ENCODE measurements at places on chromosomes 13 and 19.

DNA sequence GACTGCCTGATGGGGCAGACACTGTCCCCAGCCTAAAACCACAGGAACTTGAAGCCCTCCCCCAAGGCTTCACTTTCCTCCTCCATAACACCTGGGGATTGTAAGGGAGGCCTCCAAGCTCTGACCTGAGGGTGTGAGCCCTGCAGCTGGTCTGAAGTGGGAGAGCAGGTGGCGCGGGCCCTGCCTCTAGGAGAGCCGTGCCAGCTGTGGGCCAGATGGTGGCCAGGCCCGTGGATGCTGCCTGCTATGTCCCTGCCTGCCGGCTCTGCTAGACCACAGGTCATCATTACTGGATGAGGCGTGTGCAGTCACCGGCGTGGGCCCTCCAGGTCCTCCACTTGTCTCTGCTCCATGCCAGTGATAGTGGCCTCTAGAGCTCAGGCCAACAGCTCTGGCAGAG, 3.5 kb upstream of the KLHL26 start:
- no peak for DNase-seq

GRCh38 chr13:81762449-81762848, 1421.5 kb upstream of the SPRY2 start:
- DNase-seq, result no peak

DNA sequence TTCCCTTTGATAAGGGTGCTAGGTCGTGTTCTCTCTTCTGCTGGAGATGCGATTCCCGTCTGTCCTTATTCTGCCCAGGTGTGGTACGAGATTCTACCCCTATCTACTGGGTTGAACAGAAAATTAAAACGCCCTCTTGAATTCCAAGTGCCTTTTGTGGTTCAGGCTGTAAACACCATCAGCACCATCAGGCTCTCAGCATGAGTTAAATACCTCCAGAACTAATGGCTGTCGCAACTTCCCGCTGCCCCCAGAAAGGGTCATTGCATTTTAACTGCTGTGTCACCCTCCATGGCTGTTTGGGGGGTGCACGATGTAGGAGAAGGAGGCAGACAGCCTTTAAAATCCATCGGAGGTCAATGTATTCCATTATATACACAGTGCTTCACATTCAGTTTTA, 177.4 kb downstream of the OXGR1 start:
- no peak for DNase-seq

GRCh38 chr13:28586439-28587173, 72.3 kb upstream of the POMP start:
- DNase-seq, result no peak

DNA sequence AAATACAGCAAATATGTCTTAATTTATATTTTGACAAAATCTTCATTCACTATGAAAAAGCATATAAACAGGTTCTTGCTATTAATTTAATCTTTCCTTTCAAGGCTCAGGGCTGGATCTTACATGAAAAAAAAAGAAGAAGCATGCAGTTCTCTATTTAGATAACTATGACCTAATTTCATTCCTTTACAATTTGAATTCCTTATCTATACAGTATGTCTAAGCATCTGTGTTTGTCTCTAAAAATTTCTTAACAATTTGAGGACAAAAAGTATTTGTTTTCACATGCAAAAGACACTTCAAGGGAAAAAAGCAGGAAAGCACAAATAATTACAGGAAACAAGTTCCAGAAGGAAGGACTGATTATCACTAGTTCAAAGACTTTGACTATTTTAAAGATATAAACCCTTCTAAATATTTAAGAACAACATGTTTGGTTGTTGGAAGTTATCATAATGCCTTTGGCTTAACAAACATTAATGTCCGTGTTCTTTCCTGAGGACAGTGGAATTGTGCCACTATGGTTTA, 157.5 kb downstream of the TBC1D4 start:
- no peak for DNase-seq

DNA sequence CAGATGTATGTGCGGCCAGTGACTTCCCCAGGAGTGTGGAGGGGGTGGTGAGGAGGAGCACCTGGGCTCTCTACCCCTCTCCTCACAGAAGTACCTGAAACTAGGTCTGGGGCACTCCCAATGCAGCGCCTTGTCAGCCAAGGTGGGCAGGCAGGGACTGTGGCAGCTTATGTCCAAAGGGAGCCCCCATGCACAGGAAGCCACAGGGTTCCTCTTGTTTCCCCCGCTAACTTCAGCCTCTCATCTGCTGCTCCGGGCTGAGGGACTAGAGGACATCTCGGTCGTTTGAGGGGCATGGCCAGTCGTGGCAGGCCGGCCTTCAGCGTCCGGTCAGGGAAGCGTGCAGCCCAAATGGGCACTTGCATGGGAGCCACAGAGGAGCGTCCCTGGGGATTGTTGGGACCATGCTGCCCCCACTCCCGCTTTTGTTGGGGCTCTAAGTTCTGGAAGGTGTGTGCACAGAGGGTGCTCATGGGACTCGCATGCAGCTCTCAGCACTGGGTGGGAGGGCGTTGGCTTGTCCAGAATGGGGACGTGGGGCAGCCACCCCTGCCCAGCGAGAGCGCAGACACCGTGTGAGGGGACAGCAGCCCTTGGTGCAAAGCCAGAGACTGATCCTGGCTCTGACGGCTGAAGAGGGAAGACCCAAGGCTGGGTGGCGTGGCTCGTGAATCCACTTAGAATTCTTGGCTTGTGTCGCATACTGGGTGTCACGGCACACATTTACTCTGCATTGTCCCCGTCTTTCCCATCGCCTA, 16.6 kb upstream of the NPAS1 start:
- DNase-seq, result no peak

DNA sequence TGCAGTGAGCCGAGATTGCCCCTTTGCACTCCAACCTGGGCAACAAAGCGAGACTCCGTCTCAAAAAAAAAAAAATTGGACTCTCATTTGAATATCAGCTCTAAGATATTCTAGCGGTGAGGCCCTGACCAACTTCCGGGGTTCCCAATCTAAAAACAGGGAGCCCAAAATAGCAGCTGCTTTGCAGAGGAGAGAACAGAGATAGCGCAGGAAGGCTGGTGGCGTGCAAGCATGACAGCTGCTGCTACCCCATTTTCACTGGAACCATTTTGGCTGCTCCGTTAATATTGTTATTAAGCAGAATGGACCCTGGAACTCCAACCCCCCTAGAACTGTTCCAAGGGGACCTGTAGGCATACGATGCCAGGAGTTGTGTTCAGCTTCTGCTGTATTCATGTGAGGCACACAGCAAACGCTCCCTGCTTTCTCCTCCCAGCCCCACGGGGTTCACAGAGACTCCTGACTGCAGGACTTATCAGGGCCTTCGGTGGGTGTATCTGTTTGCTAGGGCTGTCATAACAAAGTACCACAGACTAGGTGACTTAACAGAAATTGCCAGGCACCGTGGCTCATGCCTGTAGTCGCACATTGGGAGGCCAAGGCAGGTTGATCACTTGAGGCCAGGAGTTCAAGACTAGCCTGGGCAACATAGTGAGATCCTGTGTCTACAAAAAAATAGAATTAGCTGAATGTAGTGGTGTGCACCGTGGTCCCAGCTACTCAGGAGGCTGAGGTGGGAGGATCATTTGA, 11.5 kb downstream of the STXBP2 start:
- no peak for DNase-seq

DNA sequence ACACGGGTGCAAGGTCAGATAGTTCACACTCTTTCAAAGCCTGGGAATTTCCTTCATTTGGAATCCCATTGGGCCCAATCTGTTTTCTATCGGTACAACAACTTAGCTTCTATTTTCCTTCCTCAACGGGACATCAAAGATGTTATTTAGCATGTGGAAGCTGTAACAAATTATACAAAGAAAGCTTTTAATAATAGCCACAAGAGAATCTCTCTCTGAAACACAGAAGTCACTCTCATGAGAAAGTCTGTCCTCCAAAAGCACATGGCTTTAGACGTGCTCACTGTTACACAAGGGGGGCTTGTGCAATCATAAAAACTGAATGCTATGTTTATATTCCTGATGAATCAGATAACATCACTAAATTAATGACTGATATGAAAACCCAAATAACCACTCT, 28.9 kb upstream of the CYSLTR2 start:
- DNase-seq, result no peak

- peak; percentile 71 for DNase-seq
Observed at GRCh38 chr19:56080669-56081401, 40.3 kb downstream of the ZNF787 start.

DNA sequence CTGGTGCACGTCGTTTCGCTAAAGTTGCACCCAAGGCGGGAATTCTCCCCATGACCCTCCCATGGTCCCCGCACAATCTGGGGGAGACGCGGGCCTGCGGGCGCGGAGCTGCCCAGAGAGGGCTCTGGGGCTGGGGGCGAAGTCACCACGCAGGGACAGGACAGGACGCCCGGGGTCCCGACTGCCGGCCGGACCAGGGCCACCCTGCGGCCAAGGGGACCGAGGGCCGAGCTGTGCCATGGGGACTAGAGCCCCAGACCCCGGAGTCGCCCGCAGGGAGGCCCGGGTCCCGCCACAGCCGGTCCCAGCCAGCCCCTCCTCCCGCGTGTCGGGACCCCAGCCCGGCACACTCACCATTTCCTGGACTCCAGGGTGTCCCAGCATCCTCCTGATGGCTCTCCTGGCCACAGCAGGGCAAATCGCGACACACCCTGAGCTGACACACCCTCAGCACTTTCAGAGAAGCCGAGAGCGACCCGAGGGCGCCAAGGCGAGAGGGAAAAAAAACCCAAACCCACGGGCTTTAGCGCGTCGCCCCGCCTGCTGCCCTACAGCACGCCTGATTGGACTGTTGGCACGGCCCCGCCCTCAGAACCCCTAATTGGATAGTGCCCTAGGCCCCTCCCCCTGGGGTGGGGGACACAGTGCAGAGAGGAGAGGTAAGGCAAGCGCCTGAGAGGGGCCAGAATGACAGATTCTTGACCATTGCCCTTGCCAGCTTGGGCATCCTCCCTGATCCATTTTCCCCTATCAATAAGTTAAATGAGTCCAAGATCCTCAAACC, 28.6 kb downstream of the ZNF44 start:
- no peak for DNase-seq

DNA sequence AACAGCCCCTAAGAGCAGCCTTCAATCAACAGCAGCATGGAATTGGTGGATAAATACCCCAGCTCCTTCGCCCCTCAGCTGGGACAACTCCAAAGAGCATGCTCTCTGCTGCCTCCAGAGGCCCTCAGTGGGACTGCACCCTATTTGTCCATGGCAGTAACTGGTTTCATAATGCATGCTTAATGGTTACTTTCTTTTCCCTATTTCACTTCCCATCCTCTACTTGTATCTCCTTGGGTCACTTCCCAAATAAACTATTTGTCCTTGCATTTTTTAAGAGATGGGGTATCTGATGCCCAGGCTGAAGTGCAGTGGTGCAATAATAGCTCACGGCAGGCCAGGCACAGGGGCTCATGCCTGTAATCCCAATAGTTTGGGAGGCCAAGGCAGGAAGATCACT, 13.5 kb upstream of the TPM4 start:
- DNase-seq, result no peak

DNA sequence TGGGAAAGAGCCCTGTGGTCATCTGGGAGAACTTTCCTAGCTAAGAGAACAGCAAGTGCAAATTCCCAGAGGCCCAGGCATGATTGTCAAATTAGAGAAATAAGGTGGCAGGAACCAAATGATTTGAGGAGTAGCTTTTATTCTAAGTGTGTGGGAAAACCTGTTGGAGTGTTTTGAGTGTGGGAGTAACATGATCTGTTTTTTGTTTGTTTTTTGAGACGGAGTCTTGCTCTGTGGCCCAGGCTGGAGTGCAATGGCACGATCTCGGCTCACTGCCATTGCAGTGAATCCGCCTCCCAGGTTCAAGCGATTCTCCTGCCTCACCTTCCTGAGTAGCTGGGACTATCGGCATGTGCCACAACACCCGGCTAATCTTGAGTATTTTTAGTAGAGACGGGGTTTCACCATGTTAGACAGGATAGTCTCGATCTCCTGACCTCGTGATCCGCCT, 2.4 kb downstream of the SAE1 start:
- no peak for DNase-seq

DNA sequence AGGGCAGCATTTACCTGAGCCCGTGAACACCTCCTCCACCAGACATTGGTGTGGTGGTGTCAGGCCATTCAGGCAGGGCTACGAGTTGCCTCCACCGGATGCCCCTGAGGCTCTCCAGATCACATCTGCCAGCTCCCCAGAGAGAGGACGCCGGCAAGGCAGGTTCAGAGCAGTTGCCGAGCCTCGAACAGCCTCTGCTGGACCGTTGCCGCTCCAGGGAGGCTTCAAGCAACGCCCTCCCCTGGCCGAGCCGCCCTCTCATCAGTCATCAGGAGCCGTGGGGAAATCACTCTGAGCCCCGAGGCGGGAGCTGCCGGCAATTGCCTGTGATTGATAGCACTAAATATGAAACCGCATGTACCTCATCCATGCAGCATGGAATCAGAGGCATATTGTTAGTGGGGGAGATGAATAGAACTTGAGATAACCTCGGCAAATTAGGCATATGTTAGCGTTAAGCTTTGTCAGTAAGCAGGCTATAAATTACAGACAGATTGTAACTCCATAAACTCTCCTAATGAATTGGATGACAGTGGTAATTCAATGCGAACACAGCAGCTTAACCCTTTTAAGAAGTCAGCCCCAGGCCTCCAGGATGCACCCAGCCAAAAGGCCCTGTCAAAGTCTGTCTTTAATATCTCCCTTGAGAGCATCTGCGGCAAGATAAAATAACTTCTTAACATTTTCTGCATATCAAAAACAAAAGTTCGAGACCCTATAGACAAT, 29.8 kb upstream of the SPACA7 start:
- peak; percentile 67 for DNase-seq

GRCh38 chr13:92321174-92321573, 905.4 kb upstream of the GPC6 start:
- DNase-seq, result no peak

DNA sequence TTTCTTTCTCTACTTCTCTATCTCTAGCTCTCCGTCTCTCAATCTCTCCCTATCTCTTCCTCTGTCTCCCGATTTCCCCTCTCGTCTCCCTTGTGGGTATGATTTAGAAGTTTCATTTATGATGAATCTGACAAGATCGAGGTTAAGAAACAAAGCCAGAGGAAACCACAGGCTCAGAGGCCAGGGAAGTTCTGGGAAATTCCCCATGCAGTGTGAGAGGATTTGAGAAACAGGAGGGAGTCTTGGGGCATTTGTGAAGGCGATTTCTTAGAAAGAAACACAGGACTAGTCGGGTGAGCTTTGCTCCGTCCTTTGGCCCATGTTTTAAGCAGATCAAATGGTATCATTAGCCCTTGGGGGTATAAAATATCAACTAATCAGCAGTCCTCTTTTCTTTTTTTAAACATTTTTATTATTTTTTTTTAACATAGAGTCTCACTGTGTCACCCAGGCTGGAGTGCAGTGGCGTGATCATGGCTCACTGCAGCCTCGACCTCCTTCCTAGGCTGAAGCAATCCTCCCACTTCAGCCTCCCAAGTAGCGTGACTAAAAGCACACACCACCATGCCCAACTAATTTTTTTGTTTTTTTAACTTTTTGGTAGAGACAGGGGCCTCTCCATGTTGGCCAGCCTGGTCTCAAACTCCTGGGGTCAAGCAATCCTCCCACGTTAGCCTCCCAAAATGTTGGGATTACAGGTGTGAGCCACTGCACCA, 25.8 kb downstream of the TNFSF9 start:
- no peak for DNase-seq

- no peak for DNase-seq
Observed at GRCh38 chr19:6577476-6578125, 13.3 kb downstream of the CD70 start.

Measured in spinal cord (tissue), 10 donors.